ENCODE measurements at places on chromosomes 2 and 18.

GRCh38 chr18:63132819-63133200 lies 186.8 kb downstream of the BCL2 start:
- DNase-seq = no peak

DNA sequence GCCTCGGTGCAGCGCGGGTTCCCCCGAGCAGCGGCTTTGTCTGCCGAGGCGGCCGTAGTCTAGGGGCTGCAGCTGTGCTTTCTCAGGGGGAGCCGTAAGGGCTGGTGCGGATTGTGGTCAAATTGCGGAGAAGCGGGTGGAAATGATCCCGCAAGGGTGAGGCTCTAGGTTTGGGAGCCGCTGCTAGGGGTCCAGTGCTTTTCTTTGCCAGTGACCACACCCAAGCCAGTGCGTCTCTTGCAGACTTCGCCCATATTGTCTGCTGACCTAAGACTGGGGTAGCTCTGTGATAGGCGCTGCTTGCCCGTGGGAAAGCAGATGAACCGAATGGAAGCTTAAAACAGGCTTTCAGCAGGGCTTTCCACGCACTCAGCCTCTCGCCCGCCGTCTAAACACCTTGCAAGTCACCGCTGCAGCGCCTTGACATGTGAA lies 2.1 kb downstream of the DPYSL5 start:
- no peak for DNase-seq

GRCh38 chr2:148540022-148540421 lies 104.5 kb upstream of the EPC2 start:
- DNase-seq = no peak

- DNase-seq = no peak
Measured at GRCh38 chr2:135664623-135665068, 77.0 kb upstream of the UBXN4 start.

DNA sequence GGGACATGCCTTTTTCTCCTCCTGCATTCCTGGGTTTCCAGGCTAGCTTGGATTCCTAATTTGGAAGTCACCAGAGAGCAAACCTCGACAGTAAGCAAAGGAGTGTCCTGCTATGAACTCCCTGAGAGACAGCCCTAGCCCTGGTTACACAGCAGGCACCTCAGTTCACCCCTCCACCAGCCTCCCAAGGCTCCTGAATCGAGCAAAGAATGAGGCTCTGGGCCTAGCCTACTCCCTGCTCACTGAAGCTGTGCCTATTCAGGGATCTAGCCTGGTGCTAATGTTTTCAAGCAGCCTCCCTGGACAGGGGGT lies 66.7 kb upstream of the RMDN2 start:
- peak; percentile 66 for DNase-seq

DNA sequence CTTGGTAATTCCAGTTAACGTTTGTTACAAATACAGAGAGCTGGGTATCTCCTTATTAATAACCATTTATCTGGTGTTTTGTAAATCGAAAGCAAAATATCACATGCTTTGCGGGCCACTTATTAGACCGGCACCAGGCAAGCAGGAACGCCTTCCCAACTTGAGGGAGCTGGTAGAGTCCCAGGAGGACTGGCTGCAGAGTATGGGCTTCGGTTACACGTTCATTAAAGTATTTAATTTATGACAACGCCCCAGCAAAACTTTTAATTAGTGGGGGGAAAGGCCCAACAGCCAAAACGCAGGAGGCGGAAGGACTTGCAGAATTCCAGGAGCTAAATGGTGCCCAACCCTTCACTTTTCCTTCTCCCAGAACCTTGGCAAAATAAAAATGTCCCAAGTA lies 3.7 kb downstream of the SMAD7 start:
- no peak for DNase-seq

DNA sequence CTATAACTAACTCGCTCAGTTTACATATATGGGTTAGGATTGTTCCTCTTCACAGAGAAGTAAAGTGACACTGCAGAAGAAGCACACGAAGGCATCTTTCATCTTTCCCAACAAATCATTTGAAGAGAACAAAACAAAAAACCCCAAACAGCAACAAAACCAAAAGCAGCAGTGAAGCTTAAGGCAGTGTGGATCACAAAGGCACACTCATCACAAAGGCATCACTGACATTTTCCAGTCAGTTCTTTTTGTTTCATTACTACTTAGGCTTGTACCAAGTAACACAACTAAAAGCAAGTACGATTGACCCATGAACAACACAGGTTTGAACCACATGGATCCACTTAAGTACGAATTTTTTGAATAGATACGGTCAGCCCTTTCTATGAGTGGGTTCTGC lies 75.7 kb downstream of the RNF152 start:
- no peak for DNase-seq

GRCh38 chr2:16031848-16032159 lies 91.5 kb downstream of the MYCN start:
- DNase-seq = no peak

GRCh38 chr2:168692132-168692744 lies 110.2 kb upstream of the NOSTRIN start:
- no peak for DNase-seq

DNA sequence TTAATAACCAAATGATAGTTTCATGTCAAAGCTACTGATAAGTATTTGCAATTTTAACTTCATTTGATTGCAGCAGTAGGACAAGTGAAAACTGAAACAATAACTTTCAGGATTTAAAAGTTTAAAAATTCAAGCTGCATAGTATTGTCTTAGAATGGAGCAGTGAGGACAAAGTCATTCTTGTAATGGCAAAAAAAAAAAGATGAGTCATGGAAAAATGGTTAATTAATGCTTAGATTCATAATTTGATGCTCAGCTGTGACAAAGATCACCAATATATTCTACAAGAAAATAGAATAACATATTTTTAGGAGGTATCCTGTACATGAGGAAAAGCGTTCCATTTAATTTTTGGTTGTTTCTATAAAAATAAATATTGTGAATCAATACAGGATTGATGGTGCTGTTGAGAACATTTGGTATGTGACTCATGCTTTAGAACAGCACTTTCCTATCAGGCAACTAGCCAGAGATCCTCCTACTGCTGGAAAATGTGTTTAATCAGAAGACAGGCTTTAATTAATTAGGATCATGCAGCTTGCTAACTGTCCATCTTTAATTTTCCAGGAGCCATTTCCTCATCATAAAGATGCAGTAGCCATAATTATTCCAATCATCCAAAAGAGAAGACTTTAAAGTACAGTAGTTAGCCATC lies 239.0 kb upstream of the MMADHC start:
- DNase-seq = peak; percentile 30

DNA sequence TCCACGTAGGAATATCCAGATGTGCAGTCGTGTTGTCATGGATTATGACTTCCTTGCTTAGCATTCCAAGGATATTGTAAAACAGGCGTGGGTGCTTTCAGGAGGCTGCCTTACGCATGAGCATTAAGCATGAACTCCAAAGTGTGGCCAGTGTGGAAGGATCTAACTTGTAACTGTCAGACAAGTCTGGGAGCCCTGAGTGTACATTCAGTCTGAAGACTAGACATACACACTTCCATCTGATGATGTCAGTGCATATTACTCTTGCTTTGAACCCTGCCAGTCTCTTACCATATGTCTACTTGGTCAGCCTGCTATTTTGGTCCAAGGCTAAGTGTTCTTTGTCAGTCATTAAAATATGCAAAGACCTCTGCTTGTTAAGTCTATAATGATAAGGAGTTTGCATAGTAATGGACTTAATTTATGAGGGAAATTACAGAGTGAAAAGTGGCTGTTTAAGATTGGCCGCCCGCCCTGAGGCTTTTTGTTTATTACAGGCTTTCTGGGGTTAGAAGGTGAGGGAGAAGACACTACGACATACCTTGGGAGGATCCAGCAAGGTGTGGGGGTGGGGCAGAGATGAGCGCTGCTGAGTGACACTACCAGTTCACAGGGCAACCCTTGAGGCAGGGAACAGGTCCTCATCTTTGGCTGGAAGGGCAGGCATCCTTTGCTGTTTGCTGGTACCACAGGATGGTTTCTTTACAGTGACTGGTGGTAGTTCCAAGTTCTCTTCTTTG lies 48.3 kb downstream of the CABLES1 start:
- DNase-seq = peak; percentile 44

DNA sequence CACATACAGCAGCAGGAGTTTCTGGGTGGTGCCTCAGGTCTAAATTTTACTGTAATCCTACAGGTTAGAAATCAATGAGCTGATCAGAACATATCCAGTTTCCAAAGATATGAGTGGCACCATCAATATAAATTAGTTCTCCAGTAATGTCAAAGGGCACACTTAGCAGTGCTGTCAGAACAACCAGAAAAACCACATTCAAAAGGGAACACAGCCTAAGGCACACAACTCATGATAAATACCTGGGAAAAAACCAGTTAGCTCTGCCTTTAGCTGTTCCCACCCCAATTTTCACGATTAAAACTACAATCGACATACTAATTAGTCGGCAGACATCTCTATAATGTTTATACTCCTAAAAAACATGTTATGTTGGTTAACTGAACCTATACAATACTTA lies 31.5 kb downstream of the ATP8B1 start:
- DNase-seq = no peak

GRCh38 chr2:220006152-220006621 lies 378.8 kb downstream of the SLC4A3 start:
- DNase-seq = peak; percentile 31

- no peak for DNase-seq
Measured at GRCh38 chr2:218386505-218387368, 4.7 kb downstream of the SLC11A1 start.

DNA sequence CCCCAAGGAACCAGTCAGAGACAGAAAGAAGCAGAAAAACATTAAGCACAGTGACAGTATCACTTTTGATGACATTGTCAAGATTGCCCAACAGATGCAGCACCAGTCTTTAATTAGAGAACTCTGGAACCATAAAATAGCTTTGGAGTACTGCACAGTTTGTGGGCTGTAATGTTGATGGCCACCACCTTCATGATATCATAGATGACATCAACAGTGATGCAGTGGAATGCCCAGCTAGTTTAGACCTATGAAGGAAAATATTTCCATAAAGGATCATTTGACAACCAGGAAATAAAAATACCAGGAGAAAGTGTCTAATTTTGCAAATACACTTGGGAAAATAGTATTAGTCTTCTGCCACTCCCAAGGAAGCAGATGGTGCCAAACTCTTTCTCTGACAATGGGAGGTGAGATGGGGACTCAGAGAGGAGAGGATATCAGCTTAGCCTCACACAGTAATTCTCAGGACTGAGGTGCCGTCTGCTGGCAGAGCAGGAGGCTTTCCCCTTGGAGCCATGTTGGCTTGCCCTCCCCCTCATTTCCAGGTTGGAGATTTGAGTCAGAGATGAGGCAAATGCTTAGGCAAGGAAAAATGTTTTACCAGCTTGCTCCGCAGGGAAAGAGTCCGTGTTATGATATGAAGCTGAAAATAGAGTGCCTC lies 107.5 kb upstream of the CELF4 start:
- DNase-seq = no peak

DNA sequence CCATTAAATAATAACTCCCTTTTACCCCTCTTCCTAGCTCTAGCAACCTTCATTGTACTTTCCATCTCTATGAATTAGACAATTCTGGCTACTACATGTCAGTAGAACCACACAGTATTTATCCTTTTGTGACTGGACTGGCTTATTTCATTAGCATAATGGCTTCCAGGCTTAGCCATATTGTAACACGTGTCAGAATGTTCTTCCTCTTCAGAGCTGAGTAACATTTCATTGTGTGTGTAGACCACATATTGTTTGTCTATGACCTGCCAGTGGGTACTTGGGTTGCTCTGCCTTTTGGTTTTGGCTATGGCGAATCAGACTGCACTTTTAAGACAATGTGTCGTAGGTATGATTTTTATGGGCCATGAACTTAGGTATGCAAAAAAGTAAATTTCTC lies 20.9 kb downstream of the TSN start:
- DNase-seq = no peak

DNA sequence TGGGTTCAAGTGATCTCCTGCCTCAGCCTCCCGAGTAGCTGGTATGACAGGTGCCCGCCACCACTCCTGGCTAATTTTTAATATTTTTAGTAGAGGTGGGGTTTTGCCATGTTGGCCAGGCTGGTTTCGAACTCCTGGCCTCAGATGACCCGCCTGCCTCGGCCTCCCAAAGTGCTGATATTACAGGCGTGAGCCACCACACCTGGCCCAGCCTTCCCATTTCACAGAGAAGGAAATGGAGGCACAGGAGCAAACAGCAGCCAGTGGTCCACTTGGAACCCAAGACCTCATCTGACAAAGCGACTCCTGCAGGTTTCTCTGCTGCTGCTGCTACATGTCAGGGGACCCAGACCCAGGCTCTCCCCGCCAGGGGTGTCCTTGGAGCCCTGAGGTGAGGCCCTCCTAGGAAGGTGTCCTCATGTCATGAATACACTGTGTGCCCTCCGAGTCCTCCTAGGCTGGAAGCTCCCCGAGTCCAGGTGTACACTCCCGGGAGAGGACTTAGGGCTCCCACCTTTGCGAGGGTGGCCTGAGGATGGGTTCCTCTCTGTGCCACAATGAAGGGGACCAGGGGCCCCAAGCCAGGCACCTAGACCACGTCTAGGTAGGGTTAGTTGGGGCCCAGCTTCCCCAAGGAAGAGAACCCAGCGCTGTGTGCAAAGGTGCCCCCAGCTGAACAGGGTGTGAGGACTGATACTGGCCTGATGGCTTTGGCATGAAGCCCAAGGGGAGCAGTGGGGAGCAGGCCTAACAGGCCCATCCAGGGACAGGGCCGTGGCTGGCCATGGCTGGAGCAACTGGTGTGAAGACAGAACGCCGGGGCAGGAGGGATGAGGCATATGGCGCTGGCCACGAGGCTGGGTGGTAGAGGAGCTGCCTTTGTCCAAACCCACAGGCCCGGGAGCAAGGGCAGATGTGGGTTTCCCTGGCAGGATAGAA lies 56.1 kb downstream of the HS6ST1 start:
- DNase-seq = no peak
